ENCODE measurements at places on chromosomes 7 and 10. TPM values are rescaled to one million over a fixed set of nuclear protein-coding genes. Genes with fewer than 3 reads are reported as not detected.

- peak; percentile 32 for DNase-seq
These were observed 1.5 kb downstream of the ADCY1 start for GRCh38 chr7:45575501-45576248.

DNA sequence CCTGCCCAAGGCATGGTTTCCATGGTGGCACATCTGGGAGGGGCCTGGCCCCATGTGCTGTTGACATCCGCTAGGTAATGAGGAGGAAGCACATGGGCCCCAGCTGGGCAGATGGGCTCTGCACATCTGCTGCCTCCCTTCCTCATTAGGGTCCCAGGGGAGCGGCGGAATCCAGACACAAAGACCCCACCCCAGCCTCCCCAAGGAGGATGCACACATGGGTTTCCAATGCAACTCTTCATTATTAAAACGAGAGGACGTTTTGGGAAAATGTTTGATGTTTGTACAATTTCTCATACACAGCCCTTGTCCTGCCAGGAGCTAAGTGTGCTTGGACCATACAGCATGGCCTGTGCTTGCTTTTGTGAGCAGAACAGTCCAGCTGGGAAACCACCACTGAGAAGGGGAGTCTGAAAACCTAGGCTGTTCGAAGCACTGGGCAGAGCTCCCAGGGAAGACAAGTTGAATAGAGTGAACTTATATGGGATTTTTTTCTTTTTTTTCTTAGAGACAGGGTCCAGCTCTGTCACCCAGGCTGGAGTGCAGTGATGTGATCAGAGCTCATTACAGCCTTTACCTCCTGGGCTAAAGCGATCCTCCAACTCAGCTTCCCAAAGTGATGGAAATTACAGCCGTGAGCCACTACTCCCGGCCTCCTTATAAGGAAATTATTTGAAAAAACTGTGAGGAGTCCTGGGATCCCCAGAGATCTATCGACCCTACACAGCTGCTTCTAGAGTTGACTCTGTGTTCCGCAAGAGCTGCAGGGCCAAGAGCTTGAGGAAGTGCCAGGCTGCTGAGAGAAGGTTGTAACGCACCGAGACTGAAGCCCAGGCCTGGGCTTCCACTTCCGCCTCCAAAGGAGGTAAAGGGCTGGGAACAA is 23.4 kb downstream of the FAM107B start:
- DNase-seq: no peak

DNA sequence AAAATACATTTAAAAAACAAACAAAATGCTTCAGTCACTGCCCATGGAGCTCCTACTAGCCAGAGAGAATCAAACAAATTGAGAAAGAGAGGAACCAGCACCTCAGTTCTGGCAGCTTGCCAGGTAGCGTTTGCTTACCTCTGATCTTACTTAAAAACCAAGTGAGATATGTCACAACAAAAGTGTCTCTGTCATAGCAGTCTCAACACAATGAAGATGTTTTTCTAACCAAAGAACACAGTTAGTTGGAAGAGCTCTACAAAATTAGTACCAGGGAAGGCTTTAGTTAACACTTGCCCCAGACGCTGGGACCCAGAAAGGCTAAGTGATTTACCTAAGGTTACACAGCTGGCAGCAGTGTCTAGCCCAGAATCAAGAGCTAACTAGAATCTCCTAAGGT is 3.4 kb downstream of the DOCK4 start:
- no peak for DNase-seq

DNA sequence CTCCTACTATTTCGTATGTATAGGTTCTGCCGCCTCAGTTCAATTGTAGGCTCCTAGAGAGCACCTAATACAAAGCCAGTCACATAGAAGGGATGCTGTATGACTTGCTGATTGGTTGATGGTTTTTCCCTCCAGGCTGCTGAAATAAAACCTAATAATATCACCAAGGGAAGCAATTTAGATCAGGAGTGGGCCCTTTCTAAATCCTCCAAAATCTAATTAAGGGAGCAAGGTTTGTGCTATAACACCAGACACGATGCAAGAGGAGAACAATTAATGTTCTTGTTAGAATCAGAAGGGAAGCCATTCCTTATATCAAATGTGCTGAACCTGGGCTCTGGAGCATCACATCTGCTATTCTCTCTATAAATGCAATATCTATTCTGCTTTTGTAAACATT is 42.0 kb upstream of the SLC13A1 start:
- no peak for DNase-seq

GRCh38 chr10:126979311-126979710 is 74.1 kb downstream of the DOCK1 start:
- no peak for DNase-seq

DNA sequence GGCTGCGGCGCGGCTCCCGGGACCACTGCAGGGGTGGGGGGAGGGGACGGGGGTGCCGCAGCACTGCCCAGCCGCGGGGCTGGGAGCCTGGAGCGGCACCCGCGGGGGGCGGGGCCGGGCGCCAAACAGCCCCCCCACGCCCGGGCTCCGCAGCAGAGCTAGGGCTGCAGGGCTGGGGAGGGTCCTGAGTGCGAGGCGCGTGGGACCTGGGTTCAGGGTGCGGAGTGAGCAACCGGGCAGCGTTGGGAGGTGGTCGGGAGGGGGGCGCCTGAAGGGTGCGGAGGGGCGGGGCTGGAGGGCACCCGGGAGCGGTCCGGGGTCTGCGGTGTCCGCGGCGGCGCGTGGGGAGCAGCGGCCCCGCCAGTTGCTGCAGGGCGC is 528 bp downstream of the CAMK2G start:
- no peak for DNase-seq

DNA sequence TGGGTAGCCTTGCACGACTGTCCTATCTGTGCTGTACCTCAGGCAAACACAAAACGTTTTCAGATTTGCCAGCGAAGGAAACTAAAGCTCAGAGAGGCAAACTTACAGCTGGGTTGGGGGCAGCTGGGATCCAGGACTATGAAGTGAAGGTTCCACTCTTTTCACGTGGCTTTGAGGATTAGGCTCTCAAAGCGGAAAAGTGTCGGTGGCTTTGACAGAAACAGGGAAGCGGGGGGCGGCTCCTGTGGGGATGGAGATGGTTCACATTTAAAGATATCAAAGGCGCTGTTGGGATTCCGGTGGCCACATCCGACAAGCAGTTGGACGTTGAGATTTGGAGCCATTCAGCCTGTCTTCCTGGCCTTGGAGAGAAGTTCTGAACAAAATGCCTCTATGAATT is 958.3 kb upstream of the ZNF722 start:
- DNase-seq: no peak

ATP5F1C gene
- total RNA-seq: 280 TPM

ANKRD1 gene
- 0.13 TPM for total RNA-seq
